ENCODE measurements at places on chromosomes 2 and 18.

- DNase-seq, result no peak
These were observed 8.4 kb upstream of the AGBL5 start for GRCh38 chr2:27042985-27043634.

GRCh38 chr2:20526708-20527107 lies 79.8 kb downstream of the RHOB start:
- no peak for DNase-seq

GRCh38 chr18:56541793-56542192 lies 96.6 kb downstream of the TXNL1 start:
- DNase-seq, result no peak

DNA sequence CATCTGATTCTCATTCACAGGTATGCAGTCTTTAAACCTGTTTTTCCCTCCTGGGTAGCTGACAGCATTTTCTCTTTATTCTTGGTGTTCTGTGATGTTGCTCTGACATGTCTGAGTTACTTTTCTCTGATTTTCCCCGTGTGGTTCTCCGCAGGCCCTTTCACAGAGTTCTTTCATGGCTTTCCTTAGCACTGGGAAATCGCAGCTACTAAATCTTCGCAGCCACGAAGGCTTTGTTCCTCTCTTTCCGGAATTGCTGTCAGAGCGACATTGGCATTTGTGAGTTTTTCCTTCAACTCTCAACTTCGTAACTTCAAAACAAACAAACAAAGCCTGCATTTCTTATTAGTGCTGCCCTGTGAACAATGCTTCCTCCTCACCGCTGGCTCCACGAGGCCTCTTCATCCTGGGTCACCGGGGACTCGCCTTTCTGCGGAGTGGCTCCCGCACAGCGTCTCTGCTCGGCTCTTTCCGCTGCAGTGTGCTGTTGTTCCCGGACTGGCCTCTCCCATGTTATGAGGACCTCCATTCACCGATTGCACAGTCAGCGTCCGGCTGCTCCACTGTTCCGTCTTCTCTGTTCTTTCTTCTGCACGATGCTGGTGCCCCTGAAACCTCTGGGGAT lies 16.1 kb downstream of the COLEC11 start:
- DNase-seq, result no peak

DNA sequence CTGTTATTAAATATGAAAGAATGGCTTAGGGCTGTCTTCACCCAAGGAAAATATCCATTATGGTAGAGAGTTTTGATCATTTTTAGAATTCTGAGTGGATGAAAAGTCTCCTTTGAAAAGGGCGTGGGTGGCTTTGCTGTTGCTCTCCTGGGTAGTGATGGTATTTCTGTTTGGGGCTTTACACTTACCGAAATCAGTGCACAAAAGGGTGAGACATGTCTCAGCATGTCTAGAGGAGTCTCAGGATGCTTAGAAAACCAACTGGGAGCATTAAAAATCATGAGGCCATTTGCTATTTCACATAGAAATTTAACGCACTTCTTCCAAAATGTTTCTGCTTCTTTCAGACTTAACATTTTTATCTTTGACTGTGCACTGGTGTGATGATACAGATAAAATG lies 49.6 kb downstream of the ZCCHC2 start:
- no peak for DNase-seq

DNA sequence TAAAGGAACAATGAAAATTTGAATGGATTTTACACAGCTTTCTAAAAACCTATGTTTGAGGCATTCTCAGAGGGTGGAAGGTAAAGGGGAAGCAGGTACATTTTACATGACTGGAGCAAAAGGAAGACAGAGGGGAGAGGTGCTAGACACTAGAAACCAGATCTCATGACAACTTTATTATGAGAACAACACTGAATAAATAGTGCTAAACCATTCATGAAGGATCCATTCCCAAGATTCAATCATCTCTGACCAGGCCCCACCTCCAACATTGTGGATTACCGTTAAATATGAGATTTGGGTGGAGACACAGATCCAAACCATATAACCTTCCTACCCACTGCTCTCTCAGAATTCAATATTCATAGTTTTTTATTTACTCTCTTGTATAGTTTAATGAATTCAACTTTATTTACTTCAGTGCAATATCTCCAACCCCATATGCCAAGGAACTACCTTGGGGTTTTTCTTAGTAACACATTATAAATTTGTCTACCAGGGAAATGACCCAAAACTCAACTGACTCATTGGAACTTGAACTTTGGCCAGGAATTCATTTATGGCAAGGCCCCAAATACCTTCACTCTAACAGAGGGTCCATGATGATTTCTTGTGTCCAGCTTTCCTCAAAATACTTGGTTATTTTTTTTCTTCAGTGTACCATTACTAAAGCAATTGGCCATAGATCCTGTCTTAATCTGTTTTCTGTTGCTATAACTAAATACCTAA lies 317.8 kb downstream of the GULP1 start:
- no peak for DNase-seq

DNA sequence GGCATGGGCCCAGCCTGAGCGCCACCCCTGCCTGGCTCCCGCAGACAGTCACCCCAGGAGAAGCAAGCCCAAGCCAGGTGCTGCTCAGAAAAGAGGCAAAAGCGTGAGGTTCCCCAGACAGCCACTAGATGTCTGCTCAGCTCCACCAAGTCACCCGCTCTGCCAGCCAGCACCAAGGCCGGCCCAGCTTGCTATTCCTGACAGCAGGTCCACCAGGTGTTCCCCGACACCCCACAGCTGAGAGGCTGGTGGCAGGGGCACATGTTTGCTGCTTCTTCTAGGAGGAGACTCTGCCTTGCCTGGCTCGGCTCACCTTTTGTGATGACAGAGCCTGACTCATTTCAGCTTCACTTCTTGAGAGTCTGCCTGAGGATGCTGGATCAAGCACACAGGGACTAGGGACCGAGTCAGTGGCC lies 206.7 kb downstream of the MGAT5 start:
- peak; percentile 28 for DNase-seq

GRCh38 chr2:207123335-207123744 lies 42.4 kb downstream of the KLF7 start:
- peak; percentile 62 for DNase-seq

DNA sequence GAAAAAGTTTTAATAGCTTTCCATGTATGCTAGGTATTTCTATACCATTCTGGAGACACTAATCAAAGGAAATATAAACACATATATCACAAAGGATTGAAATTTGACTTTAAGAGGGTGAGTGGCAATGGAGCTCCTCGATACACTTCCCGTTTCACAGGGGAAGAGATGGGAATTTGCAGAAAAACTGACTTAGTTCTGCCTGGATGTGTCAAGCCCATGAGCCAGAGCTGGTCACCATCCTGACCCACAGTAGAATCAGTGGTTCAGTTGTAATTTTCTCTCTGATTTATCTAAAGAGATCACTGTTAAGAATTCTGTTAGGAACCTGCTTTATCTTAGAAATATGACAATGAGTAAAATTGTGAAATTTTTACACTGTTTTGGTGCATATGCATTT lies 34.2 kb downstream of the PLCL1 start:
- no peak for DNase-seq

DNA sequence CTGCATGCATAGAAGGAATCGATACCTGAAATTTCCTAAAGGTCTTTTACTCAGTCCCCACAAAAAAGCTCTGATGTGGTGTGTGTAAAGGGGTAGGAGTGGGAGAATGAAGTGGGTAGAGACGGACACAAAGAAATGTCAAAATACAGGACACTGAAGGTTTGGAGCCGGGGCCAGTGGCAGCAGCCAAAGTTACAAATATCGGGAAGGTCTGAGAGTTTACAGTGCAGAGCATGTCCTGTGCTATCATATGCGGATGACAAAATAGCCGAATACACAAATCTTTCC lies 89.9 kb upstream of the STON1 start:
- DNase-seq, result no peak

GRCh38 chr2:119306196-119306590 lies 60.4 kb downstream of the C2orf76 start:
- no peak for DNase-seq

- no peak for DNase-seq
These were observed 1.4 kb downstream of the ANO7 start for GRCh38 chr2:241189856-241190201.

DNA sequence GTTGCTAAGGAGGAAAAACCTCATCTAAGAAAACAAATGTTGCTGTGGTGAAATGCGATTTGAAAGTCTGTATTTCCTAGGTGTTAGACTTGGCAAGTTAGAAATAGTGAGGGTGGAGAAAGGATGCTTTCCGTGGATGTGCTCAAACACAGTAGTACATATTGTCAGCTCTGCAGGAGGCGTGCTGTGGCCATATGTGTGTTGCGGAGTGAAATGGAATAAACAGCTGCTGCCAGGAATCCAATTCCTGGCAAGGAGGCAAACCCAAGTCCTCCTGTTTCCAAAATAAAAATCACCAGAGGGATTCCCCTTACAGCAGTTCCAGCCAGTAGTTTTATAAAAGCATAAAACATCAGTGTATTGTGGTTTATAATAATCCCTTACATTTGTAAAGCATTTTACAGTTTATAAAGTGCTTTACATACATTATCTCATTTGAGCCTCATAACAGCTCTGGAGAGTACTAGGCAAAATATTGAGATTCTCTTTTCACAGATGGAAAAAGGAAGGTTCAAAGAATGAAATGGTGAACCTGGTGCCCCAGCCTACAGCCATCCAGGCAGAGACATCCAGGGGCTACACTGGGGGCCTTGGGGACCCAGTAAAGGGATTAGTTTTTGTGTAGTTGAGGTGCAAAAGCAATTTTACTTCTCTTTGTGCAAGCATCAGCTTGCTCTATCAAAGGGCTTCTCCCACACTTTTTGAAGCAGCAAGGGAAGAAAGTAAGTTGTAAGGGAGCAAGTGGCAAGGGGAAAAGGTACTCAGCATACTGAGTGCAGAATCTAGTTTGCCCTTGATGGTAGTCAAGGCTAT lies 206.0 kb downstream of the AGPS start:
- no peak for DNase-seq

GRCh38 chr2:129281791-129282530 lies 697.5 kb upstream of the RAB6C start:
- no peak for DNase-seq

DNA sequence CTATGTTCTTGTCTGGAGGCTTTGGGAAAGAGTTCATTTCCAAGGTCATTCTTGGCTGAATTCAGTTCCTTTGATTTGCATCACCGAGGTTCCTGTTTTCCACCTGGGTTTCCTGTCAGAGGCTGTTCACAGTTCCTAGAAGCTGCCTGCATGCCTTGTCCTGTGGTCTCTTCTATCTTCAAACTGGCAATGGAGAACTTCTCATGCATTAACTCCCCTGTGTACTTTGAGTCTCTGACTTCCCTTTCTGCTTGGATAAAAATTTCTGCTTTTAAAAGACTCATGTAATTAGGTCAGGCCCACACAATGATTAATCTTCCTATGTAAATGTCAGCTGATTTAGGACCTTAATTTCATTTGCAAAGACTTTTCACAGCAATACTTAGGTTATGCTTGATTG lies 499.3 kb upstream of the FANCL start:
- DNase-seq, result no peak

DNA sequence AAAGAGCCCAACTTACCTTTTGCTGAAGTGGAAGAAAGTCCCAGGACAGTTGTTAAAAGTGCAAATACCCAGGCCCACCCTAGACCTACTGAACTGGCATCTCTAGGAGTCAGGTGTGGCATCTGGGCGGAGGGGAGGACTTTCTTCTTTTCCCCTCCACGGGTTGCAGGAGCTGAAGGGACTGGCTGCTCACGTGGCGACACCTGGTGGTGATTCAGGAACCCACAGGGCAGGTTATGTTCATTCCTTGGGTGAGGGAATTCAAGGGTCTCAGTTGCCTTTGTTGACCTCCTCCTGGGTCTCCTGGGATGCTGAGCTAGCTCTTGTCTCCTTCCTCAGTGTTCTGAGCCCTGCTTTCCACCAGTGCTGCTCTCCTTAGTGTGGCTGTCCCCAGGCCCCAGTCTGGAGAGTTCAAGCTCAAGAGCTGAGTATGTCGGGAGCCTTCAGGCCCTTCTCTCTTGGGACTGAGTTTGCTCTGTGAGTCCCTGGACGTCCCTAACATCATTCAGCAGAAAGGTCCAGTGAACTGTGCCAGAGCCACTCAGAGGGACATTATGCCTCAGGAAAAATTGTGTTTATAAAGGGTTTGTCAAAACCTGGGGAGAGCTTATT lies 56.9 kb downstream of the DYSF start:
- DNase-seq, result peak; percentile 79

- no peak for DNase-seq
These were observed 51.8 kb downstream of the PSD4 start for GRCh38 chr2:113225263-113226259.

DNA sequence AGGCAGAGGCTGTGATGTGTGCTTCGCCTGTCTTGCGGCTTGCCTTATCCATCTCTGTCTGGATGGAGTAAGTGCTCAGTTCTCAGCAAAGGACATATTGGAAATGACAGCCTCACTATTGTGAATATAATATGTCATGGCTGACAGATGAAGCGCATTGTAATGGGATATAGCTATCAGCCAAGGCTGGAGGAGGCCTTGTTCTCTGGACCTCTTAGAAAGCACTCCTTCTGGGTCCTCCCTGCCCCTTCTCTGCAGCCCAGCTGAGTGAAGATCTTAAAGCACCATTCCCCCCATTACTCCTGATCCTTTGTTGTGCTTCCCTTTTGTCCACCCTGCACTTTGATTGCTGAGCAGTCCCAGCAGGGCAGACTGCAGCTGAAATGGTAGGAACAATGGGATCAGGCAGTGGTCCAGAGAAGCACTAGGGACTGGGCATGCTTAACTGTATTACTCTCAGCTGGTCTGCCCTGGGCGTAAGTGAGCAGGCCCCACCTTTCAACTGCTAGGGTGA lies 265.3 kb downstream of the SETBP1 start:
- no peak for DNase-seq

GRCh38 chr2:189013031-189013430 lies 38.9 kb downstream of the COL3A1 start:
- no peak for DNase-seq

- DNase-seq, result no peak
These were observed 91.9 kb downstream of the PPP1R1C start for GRCh38 chr2:182077448-182078142.

GRCh38 chr2:111705711-111706336 lies 178.2 kb downstream of the ANAPC1 start:
- peak; percentile 65 for DNase-seq

DNA sequence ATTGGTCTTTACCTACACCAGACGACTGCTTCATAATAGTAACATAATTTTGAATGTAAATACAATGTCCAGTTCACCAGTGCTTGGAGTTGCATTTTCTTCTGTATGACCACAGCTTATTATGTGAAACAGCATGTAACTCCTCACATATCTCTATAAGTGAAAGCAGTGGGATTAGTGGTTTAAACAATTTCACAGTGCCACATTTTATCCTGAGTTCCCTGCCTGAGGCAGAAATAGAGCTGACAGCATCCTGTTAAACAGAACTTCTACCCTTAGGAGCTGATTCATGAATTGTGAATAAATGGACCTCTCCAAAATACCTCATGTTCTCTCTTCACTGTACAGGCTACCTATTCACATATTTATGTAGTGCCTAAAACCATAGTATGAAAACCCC lies 542.3 kb upstream of the VWC2L start:
- no peak for DNase-seq

All from CD4-positive, alpha-beta T cell treated with Interleukin-6 for 4 hours (primary cell).